HepG2 (cell line): ENCODE measurements at places on chromosomes 4 and X. TPM values are rescaled to one million over a fixed set of nuclear protein-coding genes. Genes with fewer than 3 reads are reported as not detected.

- no peak for DNase-seq
Measured at GRCh38 chr4:96974295-96974694, 1134.4 kb downstream of the PDHA2 start.

DNA sequence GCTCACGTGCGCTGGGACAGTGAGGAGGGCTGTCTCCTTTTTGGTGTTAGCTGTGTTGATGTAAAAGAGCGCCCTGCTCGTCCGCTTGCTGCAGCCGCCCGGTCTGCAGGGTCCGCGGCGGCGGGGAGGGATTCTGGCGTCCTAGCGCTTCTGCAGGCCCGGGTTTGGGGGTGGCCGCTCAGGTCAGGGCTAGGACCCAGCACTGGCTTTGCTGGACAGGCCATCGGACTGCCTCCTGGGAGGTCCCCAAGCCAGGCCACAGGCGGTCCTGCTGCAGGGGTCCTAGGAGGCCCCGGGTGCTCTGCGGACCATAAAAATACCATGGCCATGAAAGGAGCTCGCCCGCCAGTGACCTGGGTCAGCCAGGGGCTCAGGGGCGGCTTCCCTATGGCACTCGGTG lies 308.7 kb downstream of the DCTD start:
- no peak for DNase-seq

- DNase-seq, result no peak
Measured at GRCh38 chrX:131745942-131746489, 202.1 kb downstream of the OR13H1 start.

GRCh38 chr4:32645653-32646052 lies 1925.5 kb downstream of the PCDH7 start:
- DNase-seq, result no peak

DNA sequence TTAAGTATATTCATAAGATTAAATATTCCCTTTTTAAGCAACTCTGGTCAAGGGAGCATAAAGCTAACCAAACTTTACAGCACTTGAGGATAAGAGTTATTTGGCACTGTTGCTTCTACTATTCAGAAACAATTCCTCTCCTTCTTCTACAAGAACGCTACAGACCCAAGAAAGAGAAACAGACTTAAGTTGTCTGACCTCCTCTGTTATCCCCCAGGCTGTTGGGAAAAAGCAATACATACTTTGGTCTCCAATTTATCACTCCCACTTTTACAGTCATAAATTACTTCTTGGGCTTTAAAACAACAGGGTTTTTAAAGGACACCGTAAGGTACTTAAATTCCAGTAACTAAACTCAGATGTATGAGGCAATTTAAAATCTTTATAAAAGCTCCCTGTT lies 147.4 kb downstream of the COL25A1 start:
- no peak for DNase-seq

DNA sequence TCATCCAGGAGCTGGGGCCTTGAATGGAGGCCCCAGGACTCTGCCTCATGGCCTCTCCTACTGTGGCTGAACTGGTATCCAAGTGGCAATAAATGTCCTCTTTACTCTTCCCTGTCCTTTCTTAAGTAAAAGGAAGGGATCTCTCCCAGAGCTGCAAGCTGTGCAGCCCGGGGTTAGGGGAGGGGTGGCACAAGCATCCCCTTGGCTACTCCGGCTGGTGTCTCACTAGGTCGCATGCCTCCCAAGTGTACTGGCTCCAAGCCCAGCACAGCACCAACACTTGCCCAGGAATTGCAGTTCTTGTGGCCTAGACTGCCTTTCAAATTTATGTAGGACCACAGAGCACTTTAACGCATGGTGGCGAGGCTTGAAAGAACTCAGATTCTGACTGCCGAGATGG lies 44.7 kb upstream of the MED14 start:
- no peak for DNase-seq

DNA sequence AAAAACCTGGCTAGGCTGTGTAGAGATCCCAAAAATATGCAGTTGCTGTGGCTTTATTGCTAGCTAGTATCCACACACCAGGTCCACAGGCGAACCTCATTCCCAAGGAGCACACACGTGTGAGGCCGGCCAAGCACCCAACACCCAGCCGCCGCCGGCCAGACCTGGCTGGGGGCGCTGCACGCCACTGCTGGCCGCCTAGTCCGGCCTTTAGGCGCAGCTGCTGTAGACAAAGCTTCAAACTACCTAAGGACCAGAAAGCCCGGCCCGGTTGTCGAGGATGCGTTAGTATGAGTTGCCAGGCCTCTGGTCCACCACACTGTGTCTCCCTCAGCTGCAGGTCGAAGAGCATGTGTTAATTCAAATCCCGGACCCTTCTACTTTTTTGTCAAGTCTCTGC lies 3.1 kb downstream of the POU3F4 start:
- DNase-seq, result no peak

DNA sequence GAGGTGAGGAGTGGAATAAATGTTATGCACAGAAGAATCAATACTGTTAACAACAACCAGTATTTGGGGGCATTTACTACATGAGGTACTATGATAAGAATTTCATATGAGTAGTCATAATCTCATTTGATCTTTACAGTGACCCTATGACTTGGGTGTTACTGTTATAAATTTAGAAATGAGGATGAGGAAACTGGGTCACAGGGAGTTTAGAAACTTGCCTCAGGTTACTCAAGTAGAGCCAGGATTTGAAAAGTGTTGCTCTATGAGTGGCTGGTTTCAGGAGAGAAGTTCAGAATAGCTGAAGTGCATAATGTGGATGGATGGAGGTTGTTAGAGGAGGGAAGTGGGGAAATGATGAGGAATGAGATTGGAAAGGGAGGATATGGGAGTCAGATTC lies 16.6 kb upstream of the DDIT4L start:
- no peak for DNase-seq

DNA sequence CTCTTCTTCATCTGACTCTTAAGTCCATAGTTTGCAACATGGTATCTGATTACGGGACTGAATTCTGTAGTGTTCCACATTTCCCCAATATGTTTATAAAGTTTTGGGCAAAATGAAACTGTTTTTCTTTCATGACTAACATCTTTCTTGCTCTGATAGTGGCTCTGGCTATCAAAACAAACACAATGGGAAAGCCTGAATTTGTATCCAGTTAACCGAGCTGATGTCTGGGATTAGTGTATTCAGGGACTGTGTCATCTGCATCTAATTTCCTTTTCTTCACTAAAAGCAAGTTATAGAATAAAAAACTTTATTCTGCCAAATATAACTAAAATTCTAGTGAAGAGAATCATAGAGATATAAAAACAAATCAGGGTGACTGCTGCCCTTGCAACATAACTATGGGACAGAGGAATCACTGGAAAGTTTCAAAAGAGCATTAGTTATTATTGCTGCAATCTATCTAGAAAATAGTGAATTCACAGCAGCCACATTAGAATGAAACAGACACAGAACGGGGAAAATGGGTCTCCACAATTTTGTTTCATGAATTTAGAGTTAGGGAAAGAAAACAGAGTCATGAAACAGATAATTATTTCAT lies 61.3 kb downstream of the ANTXR2 start:
- DNase-seq, result no peak

GRCh38 chr4:106344647-106344970 lies 24.0 kb downstream of the GIMD1 start:
- DNase-seq, result no peak

GRCh38 chrX:96563646-96564045 lies 121.0 kb upstream of the DIAPH2 start:
- no peak for DNase-seq

GRCh38 chr4:106301393-106302061 lies 14.5 kb downstream of the TBCK start:
- DNase-seq, result no peak

GRCh38 chrX:115584696-115585095 lies 23.7 kb downstream of the PLS3 start:
- no peak for DNase-seq

DNA sequence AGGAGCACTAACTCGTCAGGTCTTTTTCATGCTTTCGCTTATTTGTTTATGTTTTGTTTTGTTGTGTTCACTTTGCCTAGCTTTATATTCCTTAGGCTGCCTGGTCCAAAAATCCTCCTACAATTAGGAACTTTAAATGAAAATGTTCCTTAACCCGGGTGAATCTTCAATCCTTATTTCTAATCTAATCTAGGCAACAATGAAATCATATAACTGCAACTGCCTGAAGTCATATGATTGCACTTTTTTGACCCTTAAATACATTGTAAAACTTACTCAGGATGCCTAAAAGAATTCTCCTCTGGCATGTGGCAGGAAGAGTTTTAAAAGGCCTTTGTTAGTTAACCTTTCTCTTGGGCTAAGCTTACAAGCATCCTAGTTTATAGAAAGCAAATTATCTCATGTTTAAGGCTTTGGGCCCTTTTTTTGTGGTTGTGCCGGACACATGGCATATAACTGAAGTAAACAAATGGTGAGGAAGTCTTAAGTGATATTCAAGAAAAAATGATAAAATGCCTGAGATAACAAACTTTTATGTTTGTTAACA lies 279.4 kb downstream of the FAT4 start:
- DNase-seq, result no peak

GRCh38 chrX:149021159-149021558 lies 483.9 kb downstream of the IDS start:
- no peak for DNase-seq

- DNase-seq, result no peak
Measured at GRCh38 chrX:153565996-153566580, 32.9 kb downstream of the CCNQ start.

The USP46 gene
- 17.4 and 26.4 TPM in 2 replicates for total RNA-seq

The CDKL2 gene
- total RNA-seq, result not detected in 2 replicates

The WDR17 gene
- total RNA-seq, result not detected in 2 replicates

The HSFX3 gene
- not detected in 2 replicates for total RNA-seq

The CDX4 gene
- not detected in 2 replicates for total RNA-seq
